SK-N-MC (cell line): ENCODE measurements at places on chromosomes 2 and 18.
A peak's percentile ranks its signal among the peaks of the same experiment; 100 is the strongest.

DNA sequence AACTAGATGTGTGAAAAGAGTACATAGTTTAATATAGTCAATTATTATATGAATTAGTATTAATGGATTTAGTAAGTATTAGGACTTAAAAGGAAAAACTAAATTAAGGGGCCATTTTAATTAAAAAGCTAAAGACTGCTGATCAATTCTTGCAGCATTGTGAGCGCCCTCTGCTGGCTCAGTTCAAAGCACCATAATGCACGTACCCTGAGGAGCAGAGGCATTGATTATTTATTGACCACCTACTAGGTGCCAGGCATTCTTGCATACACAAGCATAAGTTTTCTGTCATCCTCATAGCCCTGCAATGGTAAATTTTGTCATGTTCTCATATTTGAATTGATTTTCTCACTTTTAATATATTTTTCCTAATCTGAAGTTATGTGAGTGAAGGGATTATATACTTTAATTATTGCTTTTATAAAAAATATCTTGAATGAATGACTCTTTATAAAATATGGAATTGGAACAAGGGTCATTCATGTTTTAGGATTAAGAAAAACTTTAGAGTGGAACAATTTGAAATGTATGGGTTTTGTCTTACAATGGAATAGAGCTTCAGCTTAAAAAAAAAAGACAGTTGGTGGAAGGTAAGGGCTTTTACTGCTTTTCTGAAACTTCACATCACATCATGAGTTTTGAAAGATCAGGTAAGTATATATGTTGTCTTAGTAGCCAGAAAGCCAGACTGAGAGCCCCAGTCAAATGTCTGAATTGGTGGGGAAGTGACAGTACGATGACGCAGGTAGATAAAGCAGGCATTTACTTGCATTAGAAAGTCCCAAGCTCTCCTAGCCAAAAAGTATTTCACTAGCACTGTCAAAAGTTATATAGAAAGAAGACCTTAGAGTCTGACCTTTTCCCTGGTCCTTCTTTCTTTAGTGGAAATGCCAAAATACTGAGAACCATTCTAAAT, 9.7 kb downstream of the ITGA4 start:
- no peak for DNase-seq

GRCh38 chr2:148161909-148162435, 141.1 kb downstream of the MBD5 start:
- no peak for DNase-seq

DNA sequence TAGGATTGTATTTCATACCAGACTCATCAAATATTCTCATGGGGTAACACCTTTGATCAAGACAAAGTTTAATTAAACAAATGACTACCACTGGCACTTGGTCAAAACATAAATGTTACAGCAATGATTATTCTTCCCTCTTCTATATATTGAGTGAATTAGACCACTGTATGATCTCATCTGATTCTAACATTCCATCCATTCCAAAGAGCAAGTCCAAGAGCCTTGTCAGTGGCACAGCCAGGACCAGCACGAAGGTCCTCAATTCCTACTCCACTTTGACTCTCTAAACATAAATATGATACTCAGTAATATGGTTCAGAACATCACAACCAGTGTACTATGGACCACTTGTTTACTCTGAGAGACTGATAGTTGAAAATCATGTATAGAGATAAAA, 86.4 kb downstream of the AP1S3 start:
- DNase-seq: no peak

GRCh38 chr2:124480958-124481357, 455.9 kb downstream of the CNTNAP5 start:
- DNase-seq: no peak

- no peak for DNase-seq
Measured at GRCh38 chr2:69932596-69932922, 17.6 kb downstream of the MXD1 start.

DNA sequence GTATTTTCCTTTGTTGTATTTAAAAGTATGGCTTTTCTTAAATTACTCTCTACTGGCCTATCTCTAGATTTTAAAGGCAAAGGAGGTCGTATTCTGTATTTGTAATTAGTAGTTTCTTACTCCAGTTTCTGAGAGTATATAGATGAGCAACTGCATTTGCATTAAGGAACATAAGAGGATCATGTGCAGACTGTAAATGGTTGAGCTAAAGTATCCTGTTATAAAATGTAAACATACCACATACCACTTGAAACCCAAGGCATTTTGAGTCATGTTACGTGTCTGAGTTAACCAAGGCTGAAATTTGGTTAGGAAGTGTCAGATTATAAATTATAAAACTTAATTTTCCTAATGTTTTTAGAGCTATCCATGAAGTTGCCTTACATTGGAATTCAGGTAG, 76.3 kb downstream of the GPD2 start:
- no peak for DNase-seq

- no peak for DNase-seq
Measured at GRCh38 chr2:13821255-13821880, 811.1 kb upstream of the LRATD1 start.

GRCh38 chr2:10720947-10721395, 459 bp upstream of the ATP6V1C2 start:
- DNase-seq: no peak

DNA sequence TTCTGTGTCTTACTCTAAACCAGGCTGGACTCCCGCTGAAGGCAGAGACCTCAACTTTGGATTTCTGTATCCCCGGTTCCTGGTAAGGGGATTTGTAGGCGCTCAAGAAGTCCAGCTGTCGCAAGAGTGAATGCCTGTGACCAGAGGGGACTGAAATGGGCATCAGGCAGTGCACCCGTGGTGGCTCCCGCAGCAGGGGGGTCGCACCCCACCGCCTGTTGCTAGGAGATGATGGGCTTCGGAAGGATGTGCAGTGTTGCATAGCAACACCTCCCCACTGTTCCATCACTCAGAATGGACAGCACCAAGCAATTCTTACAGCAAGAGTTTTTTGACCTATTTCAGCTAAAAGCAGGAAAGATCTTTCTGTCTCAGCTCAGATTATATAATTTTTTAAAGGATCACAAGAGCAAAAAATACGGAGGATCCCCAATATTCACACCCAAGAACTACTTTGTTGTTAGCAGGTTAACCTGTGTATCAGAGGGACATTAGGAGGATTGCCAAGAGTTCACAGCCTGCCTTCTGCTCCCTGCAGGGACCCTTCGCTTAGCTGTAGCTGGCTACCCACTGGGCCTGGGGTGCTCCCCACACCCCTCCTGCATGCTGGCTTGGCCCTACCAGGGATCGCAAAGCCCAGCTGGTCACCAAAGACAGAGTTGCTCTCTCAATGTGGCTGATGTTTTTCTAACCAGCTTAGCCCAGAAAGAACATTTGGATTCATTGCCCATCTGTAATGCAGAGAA, 63.8 kb downstream of the SOWAHC start:
- no peak for DNase-seq

DNA sequence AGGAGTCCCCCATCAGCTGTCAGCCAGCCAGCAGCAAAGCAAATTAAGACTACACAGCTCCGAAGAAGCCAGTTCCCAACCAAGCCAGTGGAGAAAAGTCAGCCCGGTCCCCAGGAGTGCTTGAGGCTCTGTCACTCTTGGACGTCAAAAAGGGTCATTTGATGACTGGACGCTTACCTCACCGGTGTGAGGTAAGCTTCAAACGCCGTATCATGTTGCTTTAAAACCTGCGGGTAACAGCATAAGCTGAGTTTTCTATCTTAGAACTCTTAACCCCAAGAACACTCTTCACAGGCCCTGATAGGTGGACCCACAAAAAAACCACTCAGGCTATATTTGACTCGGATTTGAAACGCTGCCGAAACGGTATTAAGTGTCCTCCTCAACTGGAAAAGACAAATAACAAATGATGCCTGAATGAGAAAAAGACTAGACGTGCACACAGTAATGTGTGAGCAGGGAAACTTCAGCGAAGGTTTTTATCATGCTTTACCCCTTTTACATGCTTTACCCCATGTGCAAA, 682 bp upstream of the LNPK start:
- DNase-seq: no peak

DNA sequence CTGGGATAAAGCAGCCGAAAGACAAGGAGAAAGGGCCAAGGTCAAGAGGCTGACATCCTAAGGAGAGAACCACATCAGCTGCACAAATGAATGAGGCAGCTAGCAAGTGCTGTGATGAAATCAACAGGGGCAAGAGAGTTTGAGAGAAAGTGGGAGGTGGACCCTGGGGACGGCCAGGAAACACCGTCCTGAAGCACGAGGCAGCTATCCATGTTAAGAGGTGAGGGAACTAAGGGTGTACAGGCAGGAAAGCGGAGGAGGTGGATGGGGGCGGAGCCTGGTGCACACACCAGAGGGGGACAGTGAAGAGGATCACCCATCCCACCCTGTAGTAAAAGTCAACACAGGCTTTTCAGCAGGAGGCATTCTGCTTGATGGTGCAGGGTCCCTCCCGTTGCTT, 52.4 kb downstream of the HDLBP start:
- DNase-seq: no peak

GRCh38 chr2:25473758-25474340, 132.1 kb upstream of the DNMT3A start:
- DNase-seq: peak; percentile 37

DNA sequence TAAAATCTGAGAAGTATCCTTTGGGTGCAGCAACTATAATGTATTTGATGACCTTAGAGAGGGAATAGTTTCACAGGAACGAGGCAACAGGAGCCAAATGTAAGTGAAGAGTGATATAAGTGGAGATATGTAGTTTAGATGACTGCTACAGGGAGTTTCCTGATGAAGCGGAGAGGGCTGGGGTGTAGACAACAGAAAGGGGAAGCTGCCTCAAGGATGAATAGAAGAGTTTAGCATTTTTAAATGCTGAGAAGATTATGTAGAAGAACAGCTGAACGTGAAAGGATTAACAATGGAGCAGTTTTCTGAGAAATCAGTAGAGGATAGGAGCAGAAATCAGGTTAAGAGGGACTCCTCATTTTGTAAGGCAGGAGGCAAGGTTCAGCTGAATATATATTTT, 133.3 kb downstream of the LCLAT1 start:
- no peak for DNase-seq

DNA sequence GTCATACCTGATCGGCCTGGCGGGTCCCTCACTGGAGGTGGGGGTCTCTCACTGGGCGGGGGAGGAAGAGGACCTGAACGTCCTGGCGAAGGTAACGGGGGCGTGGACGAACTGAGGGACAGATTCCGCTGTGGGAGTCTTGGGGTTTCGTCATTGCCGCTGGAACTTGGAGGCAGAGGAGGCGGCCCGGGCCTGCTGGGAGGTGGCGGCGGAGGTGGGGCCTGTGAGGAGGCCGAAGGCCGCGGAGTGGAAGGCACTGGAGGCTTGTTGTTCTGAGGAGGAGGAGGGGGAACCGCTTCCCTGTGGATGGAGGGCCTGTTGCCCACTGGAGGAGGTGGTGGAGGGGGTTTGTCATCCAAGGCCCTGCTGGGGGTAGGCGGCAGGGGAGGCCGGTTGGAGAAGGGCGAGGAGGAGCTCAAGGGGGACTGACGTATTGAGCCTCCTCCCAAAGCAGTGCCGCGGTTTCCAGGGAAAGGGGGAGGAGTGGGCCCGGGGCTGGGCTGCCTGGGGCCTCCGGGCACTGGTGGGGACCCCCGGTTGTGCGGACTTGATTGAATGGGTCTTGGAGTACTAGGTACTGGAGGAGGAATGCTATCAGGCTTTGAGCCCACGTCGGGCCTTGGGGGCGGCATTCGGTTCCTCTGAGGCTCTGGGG, 25.8 kb downstream of the WIPF1 start:
- DNase-seq: no peak

GRCh38 chr18:58064406-58064998, 20.5 kb downstream of the NEDD4L start:
- DNase-seq: no peak

GRCh38 chr2:219691571-219691970, 64.1 kb downstream of the SLC4A3 start:
- DNase-seq: no peak

GRCh38 chr2:84629550-84629949, 113.3 kb downstream of the DNAH6 start:
- DNase-seq: no peak

DNA sequence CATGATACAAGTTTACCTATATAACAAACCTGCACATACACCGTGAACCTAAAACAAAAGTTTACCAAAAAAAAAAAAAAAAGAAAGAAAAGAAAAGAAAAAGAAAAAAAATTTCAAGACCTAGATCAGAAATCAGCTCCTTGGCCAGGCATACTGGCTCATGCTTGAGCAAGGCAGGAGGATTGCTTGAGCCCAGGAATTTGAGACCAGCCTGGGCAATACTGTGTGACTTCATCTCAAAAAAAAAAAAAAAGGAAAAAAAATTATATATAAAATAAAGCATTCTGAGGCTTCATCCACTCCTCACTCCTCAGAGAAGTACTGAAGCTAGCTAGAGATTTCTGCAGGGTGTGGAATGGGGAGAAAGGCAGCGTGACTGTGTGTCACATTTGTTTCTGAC, 11.8 kb upstream of the PROC start:
- no peak for DNase-seq

DNA sequence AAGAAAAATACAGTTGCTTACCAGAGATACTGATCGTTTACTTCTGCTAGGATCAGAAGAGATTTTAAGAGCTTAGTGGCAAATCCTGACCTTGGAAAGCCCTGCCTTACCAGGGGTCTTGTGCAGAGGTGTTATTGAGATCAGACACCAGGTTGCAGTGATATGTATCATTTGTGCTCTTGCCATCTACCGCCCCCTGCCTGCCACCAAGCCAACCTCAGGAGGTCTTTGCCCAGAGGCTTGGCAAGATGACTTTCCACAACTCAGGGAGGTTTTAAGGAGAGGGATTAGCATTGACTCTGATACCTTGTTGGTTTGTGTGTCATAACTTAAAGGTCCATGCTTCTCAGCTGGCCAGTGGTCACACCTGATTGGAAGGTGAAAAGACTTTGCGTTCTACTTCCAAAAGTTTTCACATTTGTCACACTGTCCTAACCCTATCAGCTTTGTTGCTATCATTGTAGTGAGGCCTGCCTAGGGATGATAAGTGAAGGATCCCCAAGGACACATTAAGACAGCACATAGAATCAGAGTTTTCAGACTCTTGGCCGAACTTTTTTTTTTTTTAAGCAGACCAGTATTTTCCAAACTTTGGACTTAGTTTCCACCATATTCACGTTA, 46.2 kb upstream of the MGAT5 start:
- DNase-seq: no peak

DNA sequence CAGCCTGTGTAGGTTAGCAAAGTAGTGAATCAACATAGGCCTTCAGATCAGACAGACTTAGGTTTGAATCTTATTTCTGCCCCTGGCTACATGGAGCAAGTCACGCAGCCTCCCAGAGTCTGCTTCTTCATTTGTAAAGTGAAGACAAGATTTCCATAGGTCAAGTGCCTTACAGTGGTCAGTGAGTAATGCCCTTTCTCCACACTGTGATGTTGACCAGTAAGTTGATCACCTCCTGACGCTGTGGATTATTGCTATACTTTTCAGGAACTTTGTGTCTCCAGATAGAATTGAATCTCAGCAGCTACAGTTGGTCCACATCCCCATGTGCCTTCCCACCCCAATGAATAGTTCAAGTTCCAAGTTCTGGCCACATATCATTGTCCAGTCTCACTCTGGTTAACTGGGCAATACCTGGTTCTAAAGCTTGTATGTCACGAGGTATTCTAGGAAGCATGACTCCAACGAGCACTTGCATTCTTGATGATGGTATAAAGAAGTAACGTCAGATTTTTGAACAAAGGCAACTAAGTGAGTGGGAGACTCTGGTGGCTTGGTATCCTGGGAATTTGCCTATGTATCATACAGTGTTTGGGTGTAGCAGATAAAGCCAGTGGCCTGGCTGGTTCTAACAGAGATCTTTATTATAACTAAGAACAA, 2.1 kb upstream of the CLIP4 start:
- no peak for DNase-seq
